ENCODE measurements at places on chromosomes 13 and 19. TPM values are rescaled to one million over a fixed set of nuclear protein-coding genes. Genes with fewer than 3 reads are reported as not detected.
A peak's percentile ranks its signal among the peaks of the same experiment; 100 is the strongest.

GRCh38 chr19:47609906-47610894 is 1.3 kb downstream of the BICRA start:
- H3K27me3 ChIP-seq: no peaks in the 10 kb centered on the region
- no peaks in the 10 kb centered on the region for H3K36me3 ChIP-seq
- H3K4me3 ChIP-seq: peak overlapping the region; percentile 96

- no peaks in the 10 kb centered on the region for H3K4me1 ChIP-seq
- no peak for DNase-seq
- H3K27ac ChIP-seq: no peak overlapping the region
- H3K27me3 ChIP-seq: no peaks in the 10 kb centered on the region
- no peaks in the 10 kb centered on the region for H3K36me3 ChIP-seq
- H3K4me3 ChIP-seq: no peak overlapping the region
These were observed 11.0 kb downstream of the TMEM272 start for GRCh38 chr13:51833980-51834379.

Gene ENOX1
- total RNA-seq: 4.5 TPM

Gene CYP2A7
- not detected for total RNA-seq

Gene CCDC61
- 16.5 TPM for total RNA-seq

Gene ZNF584
- 21.6 TPM for total RNA-seq

GRCh38 chr13:56356690-56357089 is 784.0 kb upstream of the PRR20A start:
- H3K27ac ChIP-seq: no peak overlapping the region
- no peaks in the 10 kb centered on the region for H3K36me3 ChIP-seq
- no peak overlapping the region for H3K4me3 ChIP-seq
- DNase-seq: no peak
- no peaks in the 10 kb centered on the region for H3K27me3 ChIP-seq
- H3K4me1 ChIP-seq: no peaks in the 10 kb centered on the region

Gene ZNF66
- total RNA-seq: 4.3 TPM

Gene CACNA1A
- 3.2 TPM for total RNA-seq

DNA sequence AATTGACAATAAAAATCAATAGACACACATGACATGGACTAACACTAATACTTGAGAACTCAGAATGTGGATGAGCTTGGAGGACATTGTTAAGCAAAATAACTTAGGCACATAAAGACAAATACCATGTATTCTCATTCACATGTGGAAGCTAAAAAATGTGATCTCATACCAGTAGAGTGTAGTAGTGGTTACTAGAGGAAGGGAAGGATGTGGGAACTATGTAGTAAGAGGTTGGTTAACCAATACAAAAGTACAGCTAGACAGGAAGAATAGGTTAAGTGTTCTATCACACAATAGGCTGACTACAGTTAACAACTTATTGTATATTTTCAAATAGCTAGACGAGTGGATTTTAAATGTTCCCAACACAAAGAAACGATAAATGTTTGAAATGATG is 415.8 kb upstream of the KLF12 start:
- H3K27me3 ChIP-seq: no peaks in the 10 kb centered on the region
- no peak overlapping the region for H3K4me3 ChIP-seq
- no peaks in the 10 kb centered on the region for H3K36me3 ChIP-seq
- H3K4me1 ChIP-seq: peaks cover 6% of the 10 kb centered on the region
- H3K27ac ChIP-seq: no peak overlapping the region

Gene ZNF93
- total RNA-seq: 8.7 TPM

DNA sequence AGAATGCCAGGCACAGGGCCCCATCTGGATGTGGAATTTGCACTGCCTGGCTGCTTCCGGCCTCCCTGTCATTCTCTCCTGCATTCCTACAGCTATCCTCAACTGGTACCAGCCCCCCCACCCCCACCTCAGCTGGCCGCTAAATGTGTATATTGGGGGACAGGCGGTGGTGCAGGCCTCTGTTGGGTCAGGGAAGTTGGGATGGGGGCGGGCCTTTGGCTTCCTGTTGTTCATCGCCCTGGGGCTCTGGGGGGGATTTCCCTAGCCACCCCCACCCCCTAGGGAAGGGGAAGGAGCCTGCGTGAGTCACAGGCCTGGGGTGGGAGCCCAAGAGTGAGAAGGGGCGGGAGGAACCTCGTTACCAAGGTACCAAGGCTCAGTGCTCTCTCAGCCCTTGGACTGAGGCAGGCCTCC is 10.6 kb downstream of the POU2F2 start:
- H3K4me1 ChIP-seq: peaks cover 11% of the 10 kb centered on the region
- no peaks in the 10 kb centered on the region for H3K36me3 ChIP-seq
- peak; percentile 57 for DNase-seq

- H3K27me3 ChIP-seq: no peaks in the 10 kb centered on the region
- H3K4me1 ChIP-seq: peaks cover 6% of the 10 kb centered on the region
- DNase-seq: peak; percentile 51
- no peaks in the 10 kb centered on the region for H3K36me3 ChIP-seq
- no peak overlapping the region for H3K4me3 ChIP-seq
- H3K27ac ChIP-seq: no peak overlapping the region
These were observed 10.2 kb downstream of the DHRS12 start for GRCh38 chr13:51793570-51794271.

DNA sequence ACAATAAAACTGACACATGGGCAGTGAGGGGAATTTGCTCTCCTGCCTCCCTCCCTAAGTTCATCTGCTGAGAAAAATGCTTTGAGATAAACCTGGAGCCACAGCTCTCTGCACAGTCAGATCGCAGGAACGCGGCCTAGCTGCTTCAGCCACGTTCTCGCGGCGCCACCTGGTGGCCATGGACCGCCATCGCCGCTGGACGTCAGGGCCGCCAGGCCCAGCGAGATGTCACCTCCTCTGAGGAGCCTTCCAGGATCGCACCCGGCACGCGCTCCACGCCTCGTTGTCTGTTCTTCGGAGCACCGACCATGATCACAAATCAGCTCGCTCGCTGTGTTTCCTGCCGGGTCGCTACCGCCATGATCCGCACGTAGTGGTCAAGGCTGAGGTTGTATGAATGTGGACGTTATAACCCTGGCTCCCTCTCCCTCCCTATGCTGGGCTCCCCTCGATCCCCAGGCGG is 20.6 kb upstream of the USP29 start:
- no peaks in the 10 kb centered on the region for H3K27me3 ChIP-seq
- no peak overlapping the region for H3K4me3 ChIP-seq
- no peaks in the 10 kb centered on the region for H3K36me3 ChIP-seq
- H3K4me1 ChIP-seq: no peaks in the 10 kb centered on the region

DNA sequence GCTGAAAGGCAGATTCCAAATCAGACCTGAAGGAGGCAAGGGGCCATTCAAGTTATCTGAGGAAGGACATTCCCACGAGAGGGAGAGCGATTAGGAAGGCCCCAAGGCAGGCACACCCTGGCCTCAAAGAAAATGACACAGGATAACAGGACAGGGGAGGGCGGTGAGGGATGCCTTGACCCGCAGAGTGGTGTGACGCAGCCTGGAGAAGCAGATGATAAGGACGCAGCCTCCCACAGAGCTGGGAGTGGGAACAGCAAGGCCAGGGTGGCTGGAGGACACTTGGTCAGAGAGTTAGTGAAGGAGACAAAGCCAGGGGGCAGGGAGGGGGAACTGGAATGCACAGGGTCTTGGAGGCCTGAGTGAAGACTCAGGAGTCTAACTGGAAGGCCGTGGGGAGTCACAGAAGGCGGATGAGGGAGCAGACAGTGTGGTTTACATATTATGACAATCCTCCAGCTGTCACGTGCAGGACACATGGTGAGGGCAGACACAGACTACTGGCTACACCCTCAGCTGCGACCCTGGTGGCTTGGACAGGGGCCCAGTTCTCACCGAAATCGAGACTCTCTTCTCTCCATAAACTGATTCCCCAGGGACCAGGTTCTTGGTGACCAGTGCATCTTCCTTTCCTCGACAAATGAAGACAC is 5.8 kb upstream of the DYRK1B start:
- DNase-seq: no peak
- no peak overlapping the region for H3K4me3 ChIP-seq
- H3K36me3 ChIP-seq: peaks cover 56% of the 10 kb centered on the region
- no peaks in the 10 kb centered on the region for H3K27me3 ChIP-seq

DNA sequence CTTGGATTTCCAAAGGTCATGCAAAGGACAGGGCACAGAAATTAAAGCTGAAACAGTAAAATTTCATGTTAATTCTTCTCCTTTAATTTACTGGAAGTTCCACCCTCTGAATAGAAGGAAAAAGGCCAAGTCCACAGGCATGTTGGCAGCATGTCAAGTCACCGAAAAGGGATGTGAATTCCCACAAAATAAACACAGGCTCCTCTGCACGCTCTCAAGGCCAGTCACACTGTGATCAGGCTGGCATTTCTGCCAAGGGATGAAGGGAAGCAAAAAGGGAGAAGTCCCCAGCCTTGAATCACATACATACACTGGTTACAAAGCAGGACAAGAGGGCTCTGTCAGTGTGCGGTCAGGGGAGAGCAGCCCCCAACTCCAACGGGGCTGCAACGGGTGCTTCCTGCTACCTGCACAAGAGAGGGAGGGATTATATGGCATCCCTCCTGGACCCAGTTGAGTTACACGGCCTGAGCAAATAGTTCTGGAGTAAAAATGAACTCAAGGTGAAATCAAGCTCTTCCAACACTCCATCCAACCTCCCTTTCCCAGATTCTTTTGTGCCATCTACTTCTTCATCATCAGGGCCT is 6.9 kb downstream of the DCLK1 start:
- no peak for DNase-seq
- peaks cover 2% of the 10 kb centered on the region for H3K4me1 ChIP-seq
- no peaks in the 10 kb centered on the region for H3K36me3 ChIP-seq
- H3K27me3 ChIP-seq: no peaks in the 10 kb centered on the region
- H3K27ac ChIP-seq: no peak overlapping the region

DNA sequence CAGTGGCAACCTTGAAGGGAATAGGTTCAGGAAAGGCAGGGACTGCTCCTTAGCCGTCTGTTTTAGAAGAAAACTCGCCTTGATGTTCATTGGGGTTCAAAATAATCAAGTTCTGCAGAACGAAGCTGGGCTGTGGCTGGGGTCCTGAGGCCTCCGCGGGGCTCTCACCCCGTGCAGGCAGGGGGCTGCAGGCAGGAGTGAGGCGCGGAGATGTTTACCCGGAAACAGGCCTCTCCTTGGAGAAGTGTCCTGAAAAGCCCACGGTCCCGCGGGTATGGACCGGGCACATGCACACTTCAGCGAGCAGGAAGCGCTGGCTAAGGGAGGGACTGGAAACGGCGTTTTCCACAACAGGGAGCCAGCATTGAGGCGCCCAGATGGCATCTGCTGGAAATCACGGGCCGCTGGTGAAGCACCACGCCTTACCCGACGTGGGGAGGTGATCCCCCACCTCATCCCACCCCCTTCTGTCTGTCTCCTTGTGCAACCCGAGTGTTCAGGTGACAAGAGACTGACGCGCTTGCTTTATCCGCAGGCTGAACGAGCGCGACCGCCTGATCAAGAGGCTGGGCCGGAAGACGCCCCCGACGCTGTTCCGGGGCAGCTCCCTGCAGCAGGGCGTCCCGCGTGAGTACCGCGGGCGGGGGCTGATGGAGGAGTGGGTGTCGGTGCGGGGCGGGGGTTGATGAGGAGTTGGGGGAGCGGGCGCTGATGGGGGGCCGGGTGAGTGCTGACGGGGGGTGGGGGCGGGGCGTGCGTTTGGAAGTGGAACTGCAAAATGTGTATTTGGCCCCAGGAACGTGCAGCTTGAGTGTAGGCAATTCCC is 39.6 kb downstream of the SHISA2 start:
- no peaks in the 10 kb centered on the region for H3K36me3 ChIP-seq
- no peak overlapping the region for H3K27ac ChIP-seq
- H3K27me3 ChIP-seq: no peaks in the 10 kb centered on the region
- peak; percentile 25 for DNase-seq

DNA sequence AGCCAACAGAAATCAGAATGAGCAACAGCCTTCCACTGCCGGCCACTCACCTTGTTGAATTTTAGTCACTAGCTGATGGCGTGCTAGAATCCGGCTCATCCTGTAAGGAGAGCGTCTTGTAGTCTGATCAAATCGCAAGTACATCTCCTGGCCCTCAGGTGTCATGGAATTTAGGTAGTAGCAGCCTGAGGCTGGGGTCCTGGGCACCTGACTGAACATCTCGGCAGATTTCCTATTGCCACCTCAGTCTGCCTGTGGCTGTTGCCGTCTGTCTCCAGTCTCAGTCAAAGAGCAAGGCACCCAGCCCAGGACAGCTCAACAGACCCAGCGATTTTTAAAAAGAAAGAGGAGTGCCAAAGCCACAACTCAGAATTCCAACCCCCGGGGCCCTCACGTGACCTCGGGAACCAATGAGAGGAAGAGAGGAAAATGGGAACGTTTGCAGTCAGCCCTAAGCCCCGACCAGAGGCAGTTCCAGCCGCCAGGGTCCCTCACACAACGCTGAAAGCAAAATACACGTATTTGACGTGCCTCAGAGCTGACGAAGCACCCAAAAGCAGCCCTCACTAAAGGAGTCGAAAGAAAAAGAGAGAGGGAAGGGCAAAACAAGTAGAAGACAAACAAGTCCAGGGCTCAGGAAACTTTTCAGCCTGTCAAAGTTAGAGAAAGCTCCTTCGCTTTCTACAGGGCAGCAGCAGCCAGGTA is at the start of gene STARD13:
Gene STARD13 (minus strand): TSS at position 336 of the 705 bp plus-strand sequence. CDS start 117 bp downstream, at position 219.
- peak within 1 kb of the TSS; percentile 72 for H3K27ac ChIP-seq
- peak; percentile 98 for DNase-seq
- peak within 1 kb of the TSS; percentile 58 for H3K4me3 ChIP-seq
- H3K36me3 ChIP-seq: no peaks in the 10 kb centered on the region
- H3K4me1 ChIP-seq: peaks cover 24% of the 10 kb centered on the region

- peak overlapping the region; percentile 50 for H3K4me3 ChIP-seq
- H3K27ac ChIP-seq: no peak overlapping the region
- no peaks in the 10 kb centered on the region for H3K27me3 ChIP-seq
- no peak for DNase-seq
- H3K4me1 ChIP-seq: peaks cover 23% of the 10 kb centered on the region
These were observed 1.6 kb downstream of the HCN2 start for GRCh38 chr19:591099-591958.

GRCh38 chr13:51252954-51253532 is 30.8 kb downstream of the FAM124A start:
- H3K36me3 ChIP-seq: no peaks in the 10 kb centered on the region
- H3K27ac ChIP-seq: no peak overlapping the region
- no peak for DNase-seq
- no peaks in the 10 kb centered on the region for H3K27me3 ChIP-seq

- no peak overlapping the region for H3K27ac ChIP-seq
- DNase-seq: no peak
- H3K27me3 ChIP-seq: no peaks in the 10 kb centered on the region
- H3K4me3 ChIP-seq: no peak overlapping the region
These were observed 191.3 kb downstream of the STK24 start for GRCh38 chr13:98385606-98386005.

Gene ZNF814
- 39.0 TPM for total RNA-seq

Gene SERTM1
- 53.5 TPM for total RNA-seq

GRCh38 chr19:36987091-36987490 is 71.0 kb downstream of the ZNF568 start:
- H3K27ac ChIP-seq: no peak overlapping the region
- no peaks in the 10 kb centered on the region for H3K27me3 ChIP-seq
- H3K36me3 ChIP-seq: no peaks in the 10 kb centered on the region
- DNase-seq: no peak
- H3K4me3 ChIP-seq: no peak overlapping the region

DNA sequence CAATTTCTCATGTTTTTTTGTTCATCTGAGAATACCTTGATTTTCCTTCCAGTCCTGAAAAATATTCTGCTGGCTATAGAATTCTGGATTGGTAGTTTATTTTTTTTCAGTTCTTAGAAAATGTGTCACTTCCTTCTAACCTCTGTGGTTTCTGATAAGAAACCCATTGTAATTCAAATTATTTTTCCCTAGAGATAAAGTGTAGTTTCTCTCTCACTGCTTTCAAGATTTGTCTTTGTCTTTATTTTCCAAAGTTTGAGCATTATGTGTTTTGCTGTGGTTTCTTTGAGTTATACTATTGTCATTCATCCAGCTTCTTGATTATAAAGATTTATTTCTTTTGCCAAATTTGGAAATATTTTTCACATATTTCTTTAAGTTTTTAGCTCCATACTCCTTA is 324.0 kb upstream of the SPRY2 start:
- no peak for DNase-seq
- no peaks in the 10 kb centered on the region for H3K4me1 ChIP-seq
- H3K36me3 ChIP-seq: no peaks in the 10 kb centered on the region
- no peak overlapping the region for H3K4me3 ChIP-seq

Gene GPR180
- total RNA-seq: 7.2 TPM
